ENCODE measurements at places on chromosomes 4 and X. TPM values are rescaled to one million over a fixed set of nuclear protein-coding genes. Genes with fewer than 3 reads are reported as not detected.

The PDE5A gene
- 11.0 TPM for total RNA-seq

The ANAPC4 gene
- total RNA-seq = 16.5 TPM

The XAGE1B gene
- total RNA-seq = not detected

The H2BW2 gene
- total RNA-seq = not detected

The ACOT9 gene
- 25.6 TPM for total RNA-seq

The PAGE1 gene
- not detected for total RNA-seq

The CXCL1 gene
- total RNA-seq = 0.18 TPM

The CENPC gene
- total RNA-seq = 20.9 TPM

The RCHY1 gene
- total RNA-seq = 22.0 TPM

The RPL10 gene
- 3,304 TPM for total RNA-seq

The AMER1 gene
- total RNA-seq = 7.5 TPM

The TRAPPC11 gene
- total RNA-seq = 27.3 TPM

The NR3C2 gene
- total RNA-seq = 0.46 TPM

The BEND4 gene
- 0.04 TPM for total RNA-seq

The MTNR1A gene
- 0.25 TPM for total RNA-seq

The RAB9B gene
- 9.1 TPM for total RNA-seq

The ASMT gene
- total RNA-seq = not detected

The ERAS gene
- not detected for total RNA-seq

The SOX3 gene
- 103 TPM for total RNA-seq

The KDM6A gene
- 13.8 TPM for total RNA-seq

The TRIM60 gene
- total RNA-seq = not detected

The NOX1 gene
- 0.22 TPM for total RNA-seq

The TEX13D gene
- total RNA-seq = not detected

The LONRF3 gene
- total RNA-seq = 0.88 TPM

The MAGEA12 gene
- not detected for total RNA-seq

The COL25A1 gene
- 6.3 TPM for total RNA-seq

The FGA gene
- total RNA-seq = not detected

The FGF13 gene
- 0.24 TPM for total RNA-seq

The PABPC4L gene
- 1.2 TPM for total RNA-seq

The XAGE2 gene
- not detected for total RNA-seq
